Mammary microvascular endothelial cell (primary cell): ENCODE measurements at places on chromosomes 3 and 15. TPM values are rescaled to one million over a fixed set of nuclear protein-coding genes. Genes with fewer than 3 reads are reported as not detected.

The COL8A1 gene
- 80.7 and 81.4 TPM in 2 replicates for total RNA-seq

The DUOXA2 gene
- total RNA-seq = not detected in 2 replicates

The PLA2G4E gene
- total RNA-seq = not detected in 2 replicates

The APOD gene
- 9.9 and 12.7 TPM in 2 replicates for total RNA-seq
